ENCODE measurements at places on chromosomes 6 and 20. TPM values are rescaled to one million over a fixed set of nuclear protein-coding genes. Genes with fewer than 3 reads are reported as not detected.

The BPI gene
- not detected for total RNA-seq

The ANKRD66 gene
- not detected for total RNA-seq

The JAG1 gene
- total RNA-seq: 14.0 TPM

The PSORS1C1 gene
- 0.21 TPM for total RNA-seq

The RBM24 gene
- 289 TPM for total RNA-seq

The AIG1 gene
- 72.1 TPM for total RNA-seq

The HLA-G gene
- not detected for total RNA-seq

The SRSF6 gene
- 48.5 TPM for total RNA-seq

The CYP39A1 gene
- total RNA-seq: 0.24 TPM

The NRN1 gene
- total RNA-seq: 79.4 TPM

The CST5 gene
- total RNA-seq: not detected

The ZSCAN31 gene
- 13.2 TPM for total RNA-seq

The C6orf15 gene
- total RNA-seq: 1.2 TPM

The FIG4 gene
- total RNA-seq: 11.7 TPM

The TRIM40 gene
- not detected for total RNA-seq

The RIPPLY2 gene
- not detected for total RNA-seq

The FRS3 gene
- total RNA-seq: 2.0 TPM

The ECHDC1 gene
- total RNA-seq: 81.7 TPM

The AGPAT1 gene
- 79.2 TPM for total RNA-seq

The NR2E1 gene
- total RNA-seq: not detected

The SRF gene
- total RNA-seq: 69.9 TPM

The TCF15 gene
- total RNA-seq: not detected

The SLC22A16 gene
- not detected for total RNA-seq

The EFCAB8 gene
- total RNA-seq: 0.83 TPM

The SPATS1 gene
- not detected for total RNA-seq

The SSR1 gene
- total RNA-seq: 74.2 TPM

The ZNF311 gene
- 0.32 TPM for total RNA-seq

The THBS2 gene
- total RNA-seq: 22.6 TPM

The AKAP12 gene
- 8.0 TPM for total RNA-seq

The WFDC11 gene
- total RNA-seq: not detected
